ENCODE measurements at places on chromosomes 6 and 20.

- no peak for DNase-seq
Measured at GRCh38 chr6:158311626-158312025, 639 bp upstream of the TULP4 start.

- no peak for DNase-seq
Measured at GRCh38 chr20:56465997-56466396, 2.4 kb upstream of the RTF2 start.

GRCh38 chr6:81999270-81999669, 246.8 kb upstream of the TENT5A start:
- no peak for DNase-seq

DNA sequence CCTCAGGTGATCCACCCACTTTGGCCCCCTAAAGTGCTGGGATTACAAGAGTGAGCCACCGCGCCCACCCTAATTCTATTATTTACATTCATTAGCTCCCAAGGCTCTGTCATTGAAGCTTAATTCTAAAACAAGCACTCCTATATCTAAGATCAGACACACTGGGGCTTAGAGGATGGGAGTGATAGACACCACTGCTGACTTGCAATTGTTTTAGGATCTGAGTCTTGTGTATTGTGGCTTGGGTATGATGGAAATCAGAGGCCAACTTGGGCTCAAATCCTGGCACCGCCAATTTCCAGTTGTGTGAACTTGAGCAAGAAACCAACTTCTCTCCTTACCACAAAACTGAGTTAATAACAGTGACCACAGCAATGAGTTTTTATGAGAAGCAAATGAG, 34.7 kb downstream of the MTRES1 start:
- DNase-seq = no peak
